Lung (tissue), 17 donors: ENCODE measurements at places on chromosomes 6 and 20. TPM values are rescaled to one million over a fixed set of nuclear protein-coding genes. Genes with fewer than 3 reads are reported as not detected.

Gene KIAA1755
- 1.9 TPM for total RNA-seq

Gene PKIB
- 5.3 TPM for total RNA-seq

DNA sequence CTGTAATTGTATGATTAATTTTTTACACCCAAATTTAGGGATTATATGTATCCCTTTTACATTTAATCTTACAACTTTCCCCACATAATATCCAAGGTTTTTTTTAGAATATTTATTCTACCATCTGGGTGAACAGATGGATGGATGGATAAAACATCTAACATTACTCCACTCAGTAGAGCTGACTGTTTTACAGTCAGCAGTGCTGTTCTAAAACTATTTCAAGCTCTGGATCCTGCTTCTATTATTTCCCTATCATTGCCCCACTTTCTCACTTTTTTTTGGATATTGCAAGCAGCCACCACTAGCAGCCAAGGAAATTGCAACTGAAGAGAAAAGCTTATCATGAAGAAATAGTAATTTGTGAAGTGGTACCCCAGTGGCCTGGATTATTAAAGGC lies 173.7 kb downstream of the ARHGAP18 start:
- H3K4me3 ChIP-seq, result no peak overlapping the region
- peaks cover 4% of the 10 kb centered on the region for H3K36me3 ChIP-seq
- no peak overlapping the region for H3K27ac ChIP-seq
- H3K27me3 ChIP-seq, result no peaks in the 10 kb centered on the region
- DNase-seq, result no peak

Gene ADISSP
- 53.7 TPM for total RNA-seq

Gene SLC25A27
- 6.6 TPM for total RNA-seq

DNA sequence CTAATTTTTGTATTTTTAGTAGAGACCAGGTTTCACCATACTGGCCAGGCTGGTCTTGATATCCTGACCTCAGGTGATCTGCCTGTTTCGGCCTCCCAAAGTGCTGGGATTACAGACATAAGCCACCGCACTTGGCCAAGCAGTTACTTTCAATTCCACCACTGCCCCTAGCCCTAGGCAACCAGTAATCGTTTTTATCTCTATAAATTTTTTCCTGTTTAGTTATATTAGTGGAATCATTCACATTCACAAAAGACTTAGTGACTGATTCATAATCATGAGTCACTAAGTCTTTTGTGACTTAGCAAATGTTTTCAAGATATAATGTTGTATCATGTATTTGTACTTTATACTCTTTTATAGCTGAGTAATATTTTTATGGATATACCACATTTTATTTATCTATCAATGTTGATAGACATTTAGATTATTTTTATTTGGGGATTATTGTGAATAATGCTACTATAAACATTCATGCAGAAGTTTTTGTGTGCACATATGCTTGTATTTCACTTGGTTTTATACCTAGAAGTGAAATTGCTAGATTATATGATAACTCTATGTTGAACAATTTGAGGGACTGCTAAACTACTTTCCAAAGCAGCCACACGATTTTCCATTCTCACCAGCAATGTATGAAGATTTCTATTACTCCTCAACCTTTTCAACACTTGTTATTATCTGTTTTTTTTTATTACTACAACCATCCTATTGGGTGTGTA lies 421.4 kb upstream of the ID4 start:
- H3K36me3 ChIP-seq, result no peaks in the 10 kb centered on the region

- H3K27ac ChIP-seq, result no peak overlapping the region
- DNase-seq, result no peak
- no peak overlapping the region for H3K4me3 ChIP-seq
Measured at GRCh38 chr20:63517376-63518309, 2.9 kb upstream of the PPDPF start.

DNA sequence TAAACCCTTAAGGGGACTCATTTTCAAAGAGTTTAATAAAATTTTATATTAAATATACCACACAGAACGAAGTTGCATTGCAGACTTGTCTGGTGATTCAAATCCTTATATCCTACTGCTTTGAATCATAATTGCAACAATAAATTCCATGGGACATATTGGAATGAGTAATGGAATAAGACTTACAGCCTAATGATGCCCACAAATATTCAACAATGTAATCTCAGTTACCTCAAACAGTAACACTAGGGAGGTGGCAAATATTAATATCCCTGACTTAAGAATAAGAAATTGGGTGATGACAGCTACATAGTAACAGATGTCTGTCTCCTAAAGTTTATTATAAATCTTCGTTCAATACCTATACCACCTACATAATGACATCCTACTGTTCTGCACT lies 52.6 kb downstream of the BMP5 start:
- H3K4me1 ChIP-seq, result no peaks in the 10 kb centered on the region
- H3K36me3 ChIP-seq, result peaks cover 6% of the 10 kb centered on the region
- H3K27ac ChIP-seq, result no peak overlapping the region
- no peak for DNase-seq
- no peak overlapping the region for H3K4me3 ChIP-seq

GRCh38 chr6:43795421-43795820 lies 25.4 kb downstream of the VEGFA start:
- no peak for DNase-seq
- no peak overlapping the region for H3K4me3 ChIP-seq
- H3K27me3 ChIP-seq, result no peaks in the 10 kb centered on the region
- peaks cover 2% of the 10 kb centered on the region for H3K4me1 ChIP-seq

- H3K36me3 ChIP-seq, result no peaks in the 10 kb centered on the region
- no peaks in the 10 kb centered on the region for H3K4me1 ChIP-seq
- H3K27ac ChIP-seq, result no peak overlapping the region
- H3K4me3 ChIP-seq, result no peak overlapping the region
- DNase-seq, result no peak
Measured at GRCh38 chr6:44698602-44699001, 311.1 kb downstream of the CDC5L start.

DNA sequence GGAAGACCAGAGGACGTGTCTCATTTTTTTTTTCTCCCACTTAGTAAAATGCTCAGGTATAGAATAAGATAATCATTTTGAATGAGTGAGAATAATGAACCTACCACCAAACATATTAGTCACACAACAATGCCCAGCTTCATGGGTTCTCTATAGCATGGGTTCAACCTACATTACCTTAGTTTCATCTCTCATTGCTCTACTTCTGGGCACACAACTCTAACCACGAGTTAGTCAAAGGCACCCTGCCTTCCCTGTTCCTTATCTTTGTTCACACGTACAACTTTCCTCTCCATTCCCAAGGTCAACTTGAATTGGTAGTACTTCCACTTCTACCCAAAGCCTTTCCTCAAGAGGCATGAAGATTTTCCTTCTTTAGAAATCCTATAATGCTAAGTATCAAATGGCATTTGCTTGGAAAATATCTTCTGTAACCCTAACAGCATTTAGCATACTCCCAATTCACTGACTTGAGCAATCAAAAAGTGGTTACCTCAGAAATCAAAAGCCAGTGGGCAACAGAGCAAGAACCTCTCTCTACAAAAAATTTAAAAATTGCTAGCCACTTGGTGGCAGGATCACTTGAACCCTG lies 20.9 kb downstream of the DEK start:
- no peaks in the 10 kb centered on the region for H3K27me3 ChIP-seq
- DNase-seq, result no peak
- peaks cover 29% of the 10 kb centered on the region for H3K36me3 ChIP-seq
- no peak overlapping the region for H3K27ac ChIP-seq
- H3K4me1 ChIP-seq, result no peaks in the 10 kb centered on the region
- no peak overlapping the region for H3K4me3 ChIP-seq

GRCh38 chr20:53621482-53622246 lies 28.0 kb upstream of the ZNF217 start:
- peak; percentile 43 for DNase-seq
- no peak overlapping the region for H3K4me3 ChIP-seq
- no peaks in the 10 kb centered on the region for H3K36me3 ChIP-seq
- H3K27ac ChIP-seq, result peak overlapping the region; percentile 89
- H3K4me1 ChIP-seq, result peaks cover 8% of the 10 kb centered on the region

Gene LAMA2
- 105 TPM for total RNA-seq

Gene C6orf163
- 2.4 TPM for total RNA-seq

DNA sequence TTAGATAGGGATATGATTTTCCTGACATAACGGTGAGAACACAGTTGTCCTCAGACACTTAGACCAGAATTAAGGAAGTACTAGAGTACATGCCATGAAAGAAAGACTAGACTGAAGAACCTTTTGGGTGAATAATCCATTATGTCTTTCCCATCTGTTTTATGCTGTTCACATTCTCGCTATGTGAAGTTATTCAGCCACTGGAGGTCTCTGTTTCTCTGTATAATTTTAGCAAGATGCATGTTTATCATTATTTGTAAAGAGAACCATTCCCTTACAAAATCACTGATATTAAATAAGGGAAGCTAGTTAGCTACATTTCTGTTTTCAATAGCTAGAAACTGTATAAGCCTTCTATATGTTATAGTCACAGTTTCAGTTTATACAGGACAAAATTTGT lies 391.9 kb downstream of the CD109 start:
- H3K4me3 ChIP-seq, result no peak overlapping the region
- H3K4me1 ChIP-seq, result no peaks in the 10 kb centered on the region
- H3K27me3 ChIP-seq, result no peaks in the 10 kb centered on the region
- no peaks in the 10 kb centered on the region for H3K36me3 ChIP-seq
- DNase-seq, result peak; percentile 58

DNA sequence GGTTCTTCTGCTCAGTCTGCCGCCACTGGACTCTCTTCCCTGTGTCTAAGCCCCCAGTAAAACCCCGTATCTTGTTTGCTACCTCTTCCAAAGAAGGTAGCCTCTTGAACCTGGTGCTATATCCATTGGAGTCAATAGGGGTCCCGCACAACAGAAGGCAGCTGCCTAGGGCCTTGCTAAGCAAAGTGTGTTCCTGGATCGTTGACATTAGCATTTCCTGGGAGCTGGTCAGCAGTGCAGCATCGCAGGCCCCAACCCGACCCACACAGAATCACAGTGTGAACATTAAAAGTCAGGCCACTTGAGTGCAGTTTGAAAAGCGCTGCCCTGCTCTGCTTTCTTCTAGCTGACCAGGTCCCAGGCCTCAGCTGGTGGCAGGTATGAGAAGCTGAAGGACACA lies 2.9 kb downstream of the ADA start:
- H3K4me1 ChIP-seq, result peaks cover 4% of the 10 kb centered on the region
- no peak overlapping the region for H3K4me3 ChIP-seq
- no peak overlapping the region for H3K27ac ChIP-seq
- no peaks in the 10 kb centered on the region for H3K36me3 ChIP-seq
- peaks cover 2% of the 10 kb centered on the region for H3K27me3 ChIP-seq

- no peak overlapping the region for H3K27ac ChIP-seq
- DNase-seq, result peak; percentile 26
- H3K4me1 ChIP-seq, result no peaks in the 10 kb centered on the region
Measured at GRCh38 chr20:30288346-30288745, 969.1 kb upstream of the DEFB115 start.

- H3K27me3 ChIP-seq, result no peaks in the 10 kb centered on the region
- H3K36me3 ChIP-seq, result no peaks in the 10 kb centered on the region
- H3K4me1 ChIP-seq, result no peaks in the 10 kb centered on the region
- H3K4me3 ChIP-seq, result no peak overlapping the region
- no peak for DNase-seq
Measured at GRCh38 chr6:52910091-52910490, 593 bp upstream of the GSTA3 start.

DNA sequence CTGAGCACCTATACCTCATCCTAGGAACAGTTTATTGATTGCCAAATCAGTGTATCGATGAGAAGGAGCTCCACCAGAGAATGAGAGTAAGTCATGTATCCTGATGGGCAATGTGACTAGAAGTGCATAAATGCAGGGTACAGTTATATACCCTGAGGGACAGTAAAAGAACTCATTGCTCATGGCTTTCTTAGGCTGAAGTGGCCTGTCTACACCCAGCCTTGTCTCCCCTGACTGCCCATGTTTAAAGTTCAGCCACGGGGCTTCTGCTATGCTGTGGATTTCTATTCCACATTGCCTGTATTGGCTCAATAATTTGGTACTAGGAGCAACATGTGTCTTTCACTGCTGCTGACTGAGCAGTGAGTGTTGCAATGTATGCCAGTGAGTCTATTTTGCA lies 400.4 kb upstream of the IMPG1 start:
- H3K4me3 ChIP-seq, result no peak overlapping the region
- DNase-seq, result no peak
- H3K4me1 ChIP-seq, result no peaks in the 10 kb centered on the region
- no peaks in the 10 kb centered on the region for H3K36me3 ChIP-seq
- no peak overlapping the region for H3K27ac ChIP-seq
- no peaks in the 10 kb centered on the region for H3K27me3 ChIP-seq

DNA sequence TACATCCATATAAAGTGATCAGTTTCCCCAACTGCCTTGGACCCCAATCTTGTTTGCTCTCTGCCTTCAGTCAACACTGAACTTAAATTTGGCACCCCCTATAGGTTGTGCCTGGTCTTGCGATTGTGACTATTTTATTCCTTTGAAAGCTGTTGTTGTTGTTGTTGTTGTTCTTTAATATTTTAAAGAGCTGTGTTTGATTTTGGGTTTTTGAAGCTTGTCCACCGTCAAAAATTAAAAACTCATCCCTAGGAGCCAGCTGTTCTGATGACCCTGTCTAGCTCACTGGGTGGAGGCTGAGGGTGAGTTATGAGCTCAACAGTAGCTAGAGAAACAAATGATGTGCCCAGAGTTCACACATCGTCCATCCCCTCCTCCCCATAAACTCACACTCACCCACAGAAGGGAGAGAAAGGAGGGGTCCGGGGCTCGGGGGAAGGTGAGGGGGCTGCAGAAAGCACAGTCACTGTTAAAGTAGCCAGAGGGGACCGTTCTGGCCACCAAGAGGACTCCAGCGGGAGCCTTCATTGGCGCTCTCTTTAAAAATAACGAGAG lies 4.0 kb downstream of the SIM1 start:
- no peak for DNase-seq
- H3K4me1 ChIP-seq, result no peaks in the 10 kb centered on the region
- H3K27me3 ChIP-seq, result peaks cover 4% of the 10 kb centered on the region

DNA sequence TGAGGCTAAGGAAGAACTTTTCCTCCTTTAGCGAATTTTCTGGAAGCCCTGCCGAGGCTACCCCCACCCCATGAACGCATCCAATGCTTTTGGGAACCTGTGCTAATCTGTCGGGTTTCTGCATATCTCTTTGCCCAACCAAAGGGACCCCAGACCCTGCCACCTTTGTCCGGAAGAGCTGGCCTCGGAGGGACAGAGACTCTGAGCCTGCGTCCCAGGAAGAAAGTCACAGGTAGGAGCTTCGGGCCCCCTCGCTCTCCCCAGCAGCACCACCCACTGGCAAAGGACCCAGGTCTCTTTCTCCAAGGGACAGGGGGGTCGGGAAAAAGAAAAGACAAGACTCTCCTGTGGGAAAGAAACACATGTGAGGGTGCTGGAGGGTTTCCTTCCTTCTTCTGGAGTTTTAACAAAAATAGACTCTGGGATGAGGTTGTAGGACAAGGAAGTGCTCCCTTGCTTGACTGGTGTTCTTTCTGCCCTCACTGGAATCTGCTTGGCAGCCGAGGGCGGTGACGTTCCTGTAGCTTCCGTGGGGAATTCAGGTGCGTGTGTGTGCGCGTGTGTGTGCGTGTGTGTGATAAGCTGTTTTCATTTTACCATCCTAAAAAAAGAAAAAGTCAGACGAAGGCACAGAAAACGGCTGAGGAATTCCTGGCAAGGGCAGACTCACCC lies 16.3 kb upstream of the FOXC1 start:
- H3K36me3 ChIP-seq, result no peaks in the 10 kb centered on the region
- no peaks in the 10 kb centered on the region for H3K4me1 ChIP-seq
- no peak overlapping the region for H3K27ac ChIP-seq
- no peaks in the 10 kb centered on the region for H3K27me3 ChIP-seq

- no peaks in the 10 kb centered on the region for H3K27me3 ChIP-seq
- DNase-seq, result no peak
- H3K36me3 ChIP-seq, result no peaks in the 10 kb centered on the region
Measured at GRCh38 chr6:113539623-113540022, 317.5 kb upstream of the MARCKS start.

Gene RGS17
- total RNA-seq, result 1.7 TPM
